ENCODE measurements at places on chromosomes 2 and 18. TPM values are rescaled to one million over a fixed set of nuclear protein-coding genes. Genes with fewer than 3 reads are reported as not detected.

Gene HOXD8
- not detected for total RNA-seq

Gene TIGD1
- total RNA-seq, result 9.1 TPM

Gene DIPK1C
- not detected for total RNA-seq

Gene IKZF2
- 13.4 TPM for total RNA-seq

DNA sequence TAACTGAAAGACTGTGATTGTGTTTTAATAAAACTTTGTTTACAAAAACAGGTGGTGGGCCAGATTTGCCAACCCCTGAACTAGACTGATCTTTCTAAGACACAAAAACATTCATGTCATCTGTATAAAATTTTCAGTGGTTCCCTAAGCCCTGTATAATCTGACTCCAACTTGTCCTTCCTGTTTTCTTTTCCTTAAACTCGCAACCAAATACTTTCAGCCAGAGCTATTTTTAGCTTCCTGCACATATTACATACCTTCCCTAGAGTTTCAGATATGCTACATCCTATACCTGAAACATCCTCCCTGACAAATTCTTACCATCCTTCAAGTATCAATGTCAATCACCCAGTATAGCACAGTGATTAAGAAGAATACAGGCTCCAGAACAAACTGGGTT lies 4.8 kb downstream of the GCFC2 start:
- no peak overlapping the region for H3K27ac ChIP-seq
- no peak for DNase-seq
- H3K27me3 ChIP-seq, result no peaks in the 10 kb centered on the region
- H3K36me3 ChIP-seq, result peaks cover 62% of the 10 kb centered on the region
- H3K4me3 ChIP-seq, result no peak overlapping the region
- peaks cover 19% of the 10 kb centered on the region for H3K4me1 ChIP-seq

DNA sequence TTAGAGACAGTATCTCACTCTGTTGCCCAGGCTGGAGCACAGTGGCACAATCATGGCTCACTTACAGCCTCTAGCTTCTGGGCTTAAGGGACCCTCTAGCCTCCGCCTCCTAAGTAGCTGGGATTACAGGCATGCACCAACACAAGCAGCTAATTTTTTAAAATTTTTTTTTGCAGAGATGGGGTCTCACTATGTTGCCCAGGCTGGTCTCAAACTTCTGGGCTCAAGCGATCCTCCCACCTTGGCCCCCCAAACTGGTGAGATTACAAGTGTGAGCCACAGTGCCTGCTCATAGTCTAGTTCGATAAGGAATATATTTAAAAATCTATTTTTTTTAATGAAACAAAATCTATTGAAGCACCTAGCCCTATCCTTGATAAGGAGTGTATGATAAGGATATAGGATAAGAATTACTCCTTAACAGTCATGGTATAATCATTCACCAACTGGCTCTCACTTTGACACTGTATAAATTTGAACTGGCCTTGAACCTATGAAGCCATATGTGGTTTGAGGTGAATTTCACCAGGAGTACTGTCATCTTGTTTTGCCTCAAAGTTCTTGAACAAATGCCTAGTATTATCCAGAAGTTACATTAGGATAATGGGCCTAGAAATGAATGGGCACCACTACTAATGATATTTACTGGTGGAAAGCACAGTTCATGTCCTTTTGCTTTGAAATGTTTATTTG lies 71.1 kb downstream of the EXOC6B start:
- no peaks in the 10 kb centered on the region for H3K4me1 ChIP-seq
- H3K27ac ChIP-seq, result no peak overlapping the region
- no peak overlapping the region for H3K4me3 ChIP-seq
- H3K36me3 ChIP-seq, result no peaks in the 10 kb centered on the region
- DNase-seq, result no peak

- no peak overlapping the region for H3K27ac ChIP-seq
- no peak overlapping the region for H3K4me3 ChIP-seq
- H3K27me3 ChIP-seq, result no peaks in the 10 kb centered on the region
- H3K4me1 ChIP-seq, result peaks cover 9% of the 10 kb centered on the region
- DNase-seq, result no peak
These were observed 56.8 kb downstream of the SP110 start for GRCh38 chr2:230162981-230163380.

GRCh38 chr2:195734395-195734794 lies 77.4 kb downstream of the SLC39A10 start:
- peaks cover 5% of the 10 kb centered on the region for H3K4me1 ChIP-seq
- H3K4me3 ChIP-seq, result no peak overlapping the region
- DNase-seq, result no peak

Data from activated T-helper 2 cell treated with anti-CD3 and anti-CD28 coated beads, Interferon-gamma antibody, Interleukin-2, Interleukin-4, amounts not matched to agents 10 μg/mL and 5 μg/mL and 100 μg/mL, durations not matched to agents 14 hours and 24 hours and 36 hours (primary cell).